ENCODE measurements at places on chromosomes 7 and 10.
A peak's percentile ranks its signal among the peaks of the same experiment; 100 is the strongest.

GRCh38 chr7:46123756-46124343 lies 202.8 kb upstream of the IGFBP3 start:
- DNase-seq: no peak

DNA sequence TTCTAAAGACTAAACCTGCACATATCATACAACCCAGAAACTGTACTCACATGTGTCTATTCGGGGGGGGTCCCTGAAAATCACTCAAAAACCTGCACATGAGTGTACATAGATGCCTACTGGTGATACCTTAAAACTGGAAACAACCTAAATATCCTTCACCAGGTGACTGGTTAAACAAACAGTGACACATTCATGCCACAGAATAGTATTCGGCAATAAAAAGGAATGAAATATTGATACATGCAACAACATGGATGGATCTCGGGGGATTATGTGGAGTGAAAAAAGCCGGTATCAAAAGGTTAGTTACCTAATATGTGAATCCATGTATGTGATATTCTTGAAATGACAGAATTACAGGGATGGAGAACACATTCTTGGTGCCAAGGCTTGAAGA lies 32.1 kb upstream of the EGFR start:
- DNase-seq: no peak

- no peak for DNase-seq
Measured at GRCh38 chr7:69823151-69823744, 225.0 kb downstream of the AUTS2 start.

DNA sequence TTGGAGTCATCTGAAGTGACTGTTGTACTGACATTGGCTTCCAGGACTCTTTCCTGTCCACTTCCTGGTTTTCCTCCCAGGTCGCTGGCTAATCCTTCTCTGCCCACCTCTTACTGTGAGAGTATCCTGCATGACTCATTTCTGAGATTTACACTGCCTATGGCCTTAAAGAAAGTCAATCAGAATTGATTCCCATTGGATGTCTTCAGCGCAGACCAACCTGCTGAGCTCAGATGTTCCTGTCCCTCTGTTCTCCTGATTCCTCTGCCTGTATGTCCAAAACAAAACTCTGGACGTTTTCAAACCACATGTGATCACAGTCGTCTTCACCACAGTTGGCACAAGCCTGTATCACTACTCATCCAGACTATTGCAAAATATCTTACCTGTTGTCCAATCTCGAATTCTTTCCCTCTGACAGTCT lies 262.1 kb downstream of the CREB5 start:
- DNase-seq: no peak

GRCh38 chr10:94199565-94199964 lies 163.2 kb downstream of the NOC3L start:
- no peak for DNase-seq

DNA sequence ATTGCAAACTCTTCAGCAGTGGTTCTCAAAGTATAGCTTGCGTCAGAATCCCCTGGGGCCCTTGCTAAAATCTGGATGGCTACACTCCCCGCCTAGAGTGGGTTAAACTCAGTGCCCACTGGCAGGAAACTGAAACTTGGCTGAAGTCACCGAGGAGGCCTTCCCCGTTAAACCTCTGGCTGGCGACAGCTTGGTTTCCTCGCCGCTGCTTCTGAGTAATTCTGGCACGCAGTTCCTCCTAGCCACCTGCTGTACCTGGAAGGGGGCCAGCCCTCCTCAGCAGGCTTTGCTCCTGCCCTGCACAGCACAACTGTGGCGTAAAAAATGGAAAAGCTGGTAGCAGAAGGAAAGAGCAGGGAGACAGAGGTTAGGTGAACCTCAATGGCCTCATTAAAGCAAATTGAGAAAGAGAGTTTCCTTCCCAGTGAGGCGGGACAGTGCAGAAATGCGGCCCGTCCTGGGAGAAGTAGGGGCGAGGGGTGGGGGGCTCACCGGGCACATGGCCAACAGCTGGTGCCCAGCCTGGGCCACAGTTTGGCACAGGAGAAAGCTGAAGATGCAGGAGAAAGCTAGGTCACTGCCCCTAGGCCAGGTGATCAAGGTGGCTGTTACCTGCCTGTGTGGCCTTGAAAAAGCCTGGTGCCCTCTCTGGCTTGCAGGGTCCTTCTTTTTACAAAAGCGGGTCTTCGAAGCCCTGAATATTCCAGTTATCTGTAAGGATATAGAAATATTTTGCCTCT lies 46.6 kb downstream of the ALOX5 start:
- DNase-seq: no peak

- DNase-seq: no peak
Measured at GRCh38 chr7:55140941-55141278, 122.1 kb downstream of the EGFR start.

DNA sequence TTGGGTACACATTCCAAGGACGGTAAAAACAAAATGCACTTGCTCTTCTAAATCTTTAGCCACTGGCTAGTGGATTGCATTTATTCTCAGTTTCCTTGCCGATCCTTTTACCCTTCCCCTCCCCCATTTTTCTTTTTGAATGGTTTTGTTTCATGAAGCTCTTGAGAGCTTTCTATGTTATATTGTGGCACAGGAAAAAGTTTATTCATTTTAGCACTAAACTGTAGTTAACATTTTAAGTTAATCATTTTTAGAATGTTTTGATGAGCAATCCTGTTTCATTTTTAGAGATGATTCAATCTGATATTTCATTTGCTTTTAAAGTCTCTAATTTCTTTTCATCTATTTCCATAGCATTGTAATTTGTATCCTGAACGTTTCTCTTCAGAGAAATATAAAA lies 24.0 kb downstream of the ZEB1 start:
- DNase-seq: no peak

GRCh38 chr7:31082447-31082846 lies 30.3 kb downstream of the ADCYAP1R1 start:
- no peak for DNase-seq

GRCh38 chr10:16843252-16843870 lies 26.1 kb upstream of the RSU1 start:
- no peak for DNase-seq

GRCh38 chr7:26965724-26966123 lies 101.3 kb upstream of the SKAP2 start:
- no peak for DNase-seq

DNA sequence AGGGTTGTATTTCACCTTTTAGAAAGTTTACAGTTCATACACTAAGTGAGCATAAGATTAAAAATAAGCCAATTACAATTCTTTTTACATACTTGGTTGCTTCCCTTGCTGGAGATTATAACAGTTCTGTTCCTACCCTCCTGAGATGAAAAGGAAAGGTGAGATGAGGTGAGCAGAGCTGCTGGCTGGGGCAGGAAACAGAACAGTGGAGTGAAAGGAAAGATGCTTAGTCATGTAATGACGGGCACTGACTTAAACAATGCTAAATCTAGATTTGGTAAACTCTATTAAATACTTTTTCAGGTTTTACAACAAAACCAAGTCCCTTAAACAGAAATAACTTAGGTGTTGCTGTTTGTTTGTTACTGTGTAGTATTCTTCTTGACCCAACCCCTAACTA lies 19.9 kb upstream of the ZEB1 start:
- DNase-seq: no peak

DNA sequence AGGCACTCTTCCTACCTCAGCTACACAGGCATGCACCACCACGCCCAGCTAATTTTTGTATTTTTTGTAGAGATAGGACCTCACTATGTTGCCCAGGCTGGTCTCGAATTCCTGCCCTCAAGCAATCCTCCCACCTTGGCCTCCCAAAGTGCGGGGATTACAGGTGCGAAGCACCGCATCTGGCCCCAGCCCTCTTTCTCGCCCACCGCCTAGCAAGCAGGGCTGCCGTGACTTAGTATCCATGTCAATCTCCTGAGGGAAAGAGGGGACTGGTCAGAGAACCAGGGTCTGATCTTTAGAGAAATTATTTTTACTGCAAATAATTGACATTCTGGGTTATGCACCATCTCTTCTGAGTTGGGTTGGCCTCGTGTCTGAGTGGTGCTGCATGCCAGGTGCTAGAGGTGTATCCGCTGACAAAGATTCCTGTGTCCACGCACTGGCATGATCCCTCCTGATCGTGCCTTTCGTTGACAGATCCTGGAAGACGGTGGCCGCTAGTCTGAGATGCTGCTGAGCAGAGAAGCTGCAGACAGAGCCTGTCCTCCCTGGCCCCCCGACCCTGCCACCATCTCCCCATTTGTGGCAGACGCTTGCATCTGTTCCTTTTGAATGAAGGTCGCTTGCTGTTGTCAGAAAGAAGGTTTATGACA lies 22.7 kb downstream of the WIPI2 start:
- no peak for DNase-seq

DNA sequence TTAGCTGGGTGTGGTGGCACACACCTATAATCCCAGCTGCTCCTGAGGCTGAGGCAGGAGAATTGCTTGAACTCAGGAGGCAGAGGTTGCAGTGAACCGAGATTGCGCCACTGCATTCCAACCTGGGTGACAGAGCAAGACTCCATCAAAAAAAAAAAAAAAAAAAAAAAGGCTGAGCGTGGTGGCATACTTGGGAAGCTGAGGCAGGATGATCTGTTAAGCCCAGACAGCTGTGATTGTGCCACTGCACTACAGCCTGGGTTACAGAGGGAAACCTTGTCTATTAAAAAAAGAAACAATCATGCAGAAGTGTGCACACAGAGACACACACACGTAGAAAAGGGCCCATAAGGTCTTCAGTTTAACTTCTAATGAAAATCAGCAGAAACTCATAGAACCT lies 150.6 kb downstream of the TPST1 start:
- no peak for DNase-seq

GRCh38 chr7:141133646-141134045 lies 59.8 kb downstream of the TMEM178B start:
- no peak for DNase-seq

DNA sequence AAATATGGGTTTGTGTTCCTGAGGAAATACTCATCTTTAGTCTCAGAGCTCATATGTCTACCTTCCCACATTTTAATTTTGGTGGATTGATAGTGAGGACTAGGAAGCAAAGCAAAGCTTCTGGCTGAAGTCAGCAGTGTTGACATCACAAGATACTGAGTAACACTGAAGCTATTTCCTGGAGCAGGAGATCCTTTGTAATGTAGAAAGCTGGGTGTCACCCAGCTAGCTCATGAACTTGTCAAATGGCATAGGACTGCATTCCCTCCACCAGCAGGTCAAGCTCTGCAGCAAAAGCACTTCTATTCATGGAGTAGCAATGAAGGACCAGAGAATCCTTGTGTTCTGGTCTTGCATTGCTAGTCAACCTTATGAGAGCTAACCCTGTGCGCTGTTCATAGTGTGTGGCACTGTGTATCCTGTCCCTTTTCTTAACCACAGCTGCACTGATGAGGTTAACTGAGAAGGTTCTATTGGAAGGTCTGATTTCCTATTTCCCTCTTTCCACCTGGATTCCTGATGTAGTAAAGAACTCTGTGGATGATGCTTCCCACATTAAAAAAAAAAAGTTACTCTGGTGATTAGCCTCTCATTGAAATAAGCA lies 94.8 kb upstream of the ZNF804B start:
- DNase-seq: peak; percentile 89

- DNase-seq: no peak
Measured at GRCh38 chr10:4316161-4316810, 509.7 kb upstream of the AKR1E2 start.

DNA sequence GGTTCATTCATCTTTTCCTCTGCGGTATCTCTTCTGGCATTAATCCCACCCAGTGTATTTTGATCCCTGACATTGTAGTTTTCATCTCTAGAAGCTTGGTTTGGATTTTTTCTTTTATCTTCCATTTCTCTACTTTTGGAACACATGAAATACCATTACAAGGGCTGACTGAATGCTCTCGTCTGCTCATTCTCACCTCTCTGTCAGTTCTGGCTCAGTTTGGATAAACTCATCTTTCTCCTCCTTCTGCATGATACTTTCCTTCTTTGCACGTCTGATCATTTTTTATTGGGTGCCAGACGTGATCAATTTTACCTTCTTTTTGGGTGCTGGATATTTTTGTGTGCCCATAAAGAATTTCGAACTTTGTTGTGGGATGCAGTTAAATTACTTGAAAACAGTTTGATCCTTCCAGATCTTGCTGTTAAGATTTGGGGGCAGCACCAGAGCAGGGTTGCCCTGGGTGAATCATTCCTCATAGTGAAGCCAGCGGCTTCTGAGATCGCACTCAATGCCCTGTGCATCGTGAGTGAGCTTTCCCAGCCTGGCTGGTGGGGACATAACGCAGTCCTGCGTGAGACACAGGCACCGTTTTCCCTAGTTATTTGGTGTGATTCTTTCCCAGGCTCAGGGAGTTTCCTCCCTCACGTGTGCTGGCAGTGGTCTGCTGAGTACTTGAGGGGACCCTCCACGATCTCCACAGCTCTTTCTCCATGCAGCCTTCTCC lies 53.8 kb downstream of the LHPP start:
- no peak for DNase-seq

Measured in iPS DF 19.7 (cell line).